Naive thymus-derived CD4-positive, alpha-beta T cell (primary cell): ENCODE measurements at places on chromosomes 11 and 22. TPM values are rescaled to one million over a fixed set of nuclear protein-coding genes. Genes with fewer than 3 reads are reported as not detected.

- H3K4me1 ChIP-seq: peaks cover 23% of the 10 kb centered on the region
- no peaks in the 10 kb centered on the region for H3K27me3 ChIP-seq
- peak overlapping the region; percentile 88 for H3K4me3 ChIP-seq
- H3K36me3 ChIP-seq: no peaks in the 10 kb centered on the region
These were observed 624 bp downstream of the CBL start for GRCh38 chr11:119206511-119207414.

- no peak overlapping the region for H3K4me3 ChIP-seq
- DNase-seq: no peak
- no peaks in the 10 kb centered on the region for H3K27me3 ChIP-seq
- no peaks in the 10 kb centered on the region for H3K36me3 ChIP-seq
- H3K4me1 ChIP-seq: no peaks in the 10 kb centered on the region
- H3K27ac ChIP-seq: no peak overlapping the region
These were observed 44.3 kb downstream of the EIF3F start for GRCh38 chr11:8031248-8032115.

GRCh38 chr11:121464352-121464946 is 11.7 kb upstream of the SORL1-AS1 start:
- peak; percentile 45 for DNase-seq
- peaks cover 97% of the 10 kb centered on the region for H3K4me1 ChIP-seq
- peak overlapping the region; percentile 23 for H3K4me3 ChIP-seq
- H3K27ac ChIP-seq: peak overlapping the region; percentile 77
- H3K27me3 ChIP-seq: no peaks in the 10 kb centered on the region

DNA sequence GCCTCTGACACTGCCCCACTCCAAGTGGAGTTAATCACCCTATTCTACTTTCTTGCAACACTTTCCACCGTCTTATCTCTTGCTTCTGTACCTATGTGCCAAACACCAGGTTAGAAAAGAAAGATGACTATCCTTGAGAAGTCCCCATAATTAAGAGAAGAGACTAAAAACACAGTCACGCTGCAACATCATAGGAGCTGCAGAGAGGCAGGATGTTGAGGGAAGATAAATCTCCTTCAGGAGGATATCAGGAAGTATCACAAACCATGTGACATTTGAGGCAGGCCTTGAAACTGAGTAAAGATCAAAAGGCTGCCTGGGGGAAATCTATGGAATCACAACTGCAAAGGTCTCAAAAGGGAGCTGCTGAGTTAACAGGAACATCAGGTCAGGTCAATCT is 24.8 kb downstream of the GAB2 start:
- no peaks in the 10 kb centered on the region for H3K27me3 ChIP-seq
- no peak overlapping the region for H3K27ac ChIP-seq
- DNase-seq: no peak
- H3K4me3 ChIP-seq: no peak overlapping the region
- H3K4me1 ChIP-seq: no peaks in the 10 kb centered on the region

DNA sequence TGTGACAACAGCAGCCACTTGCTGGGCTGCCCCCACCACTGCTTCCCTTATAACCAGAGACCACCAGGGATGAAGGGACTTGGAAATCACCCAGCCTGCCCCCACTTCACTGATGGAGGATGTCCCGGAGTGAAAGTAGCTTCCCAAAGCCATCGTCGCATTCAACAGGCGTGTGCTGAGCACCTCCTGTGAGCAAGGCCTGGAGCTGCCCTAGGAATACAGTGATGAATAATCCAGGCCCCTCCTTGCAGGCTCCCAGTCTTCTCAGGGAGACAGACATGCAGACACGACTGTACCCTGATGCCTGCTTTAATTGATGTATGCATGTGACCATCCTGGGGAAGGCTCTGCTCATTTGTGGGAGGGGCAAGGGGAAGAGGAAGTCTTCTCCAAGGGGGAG is 22.6 kb downstream of the PTPN5 start:
- no peak overlapping the region for H3K4me3 ChIP-seq
- no peak for DNase-seq
- no peaks in the 10 kb centered on the region for H3K27me3 ChIP-seq
- H3K4me1 ChIP-seq: no peaks in the 10 kb centered on the region
- no peak overlapping the region for H3K27ac ChIP-seq
- no peaks in the 10 kb centered on the region for H3K36me3 ChIP-seq

- no peaks in the 10 kb centered on the region for H3K4me1 ChIP-seq
- H3K4me3 ChIP-seq: no peak overlapping the region
- no peaks in the 10 kb centered on the region for H3K36me3 ChIP-seq
- no peaks in the 10 kb centered on the region for H3K27me3 ChIP-seq
- H3K27ac ChIP-seq: no peak overlapping the region
These were observed 230.8 kb upstream of the DDI1 start for GRCh38 chr11:103805688-103806009.

- DNase-seq: no peak
- no peaks in the 10 kb centered on the region for H3K36me3 ChIP-seq
- H3K27me3 ChIP-seq: no peaks in the 10 kb centered on the region
- H3K27ac ChIP-seq: peak overlapping the region; percentile 84
These were observed 607 bp downstream of the MRPL11 start for GRCh38 chr11:66437979-66438503.

- DNase-seq: no peak
- H3K27me3 ChIP-seq: no peaks in the 10 kb centered on the region
- peak overlapping the region; percentile 79 for H3K27ac ChIP-seq
- peak overlapping the region; percentile 98 for H3K4me3 ChIP-seq
These were observed 504 bp upstream of the ASCC2 start for GRCh38 chr22:29838599-29838956.

- H3K4me3 ChIP-seq: peak overlapping the region; percentile 31
- no peak overlapping the region for H3K27ac ChIP-seq
- H3K36me3 ChIP-seq: no peaks in the 10 kb centered on the region
These were observed 15.7 kb upstream of the IL10RA start for GRCh38 chr11:117970400-117971024.

- H3K27ac ChIP-seq: peak within 1 kb of the TSS; percentile 83
- H3K27me3 ChIP-seq: no peaks in the 10 kb centered on the region
- peak; percentile 74 for DNase-seq
- peak within 1 kb of the TSS; percentile 72 for H3K4me3 ChIP-seq
- no peaks in the 10 kb centered on the region for H3K36me3 ChIP-seq
- peaks cover 4% of the 10 kb centered on the region for H3K4me1 ChIP-seq
These were observed at the start of gene SLC29A2 for GRCh38 chr11:66371627-66372415. TSS of gene SLC29A2 (minus strand) at chr11:66371760. CDS start at chr11:66371591, 169 bp downstream.

GRCh38 chr11:8823174-8823742 is 87.7 kb upstream of the AKIP1 start:
- DNase-seq: no peak
- no peak overlapping the region for H3K4me3 ChIP-seq
- H3K27ac ChIP-seq: no peak overlapping the region
- no peaks in the 10 kb centered on the region for H3K4me1 ChIP-seq
- no peaks in the 10 kb centered on the region for H3K36me3 ChIP-seq

GRCh38 chr11:66810576-66811185 is 32.6 kb upstream of the RCE1 start:
- H3K27me3 ChIP-seq: no peaks in the 10 kb centered on the region
- H3K36me3 ChIP-seq: no peaks in the 10 kb centered on the region
- H3K27ac ChIP-seq: no peak overlapping the region
- no peak for DNase-seq

GRCh38 chr11:87722756-87723565 is 452.3 kb downstream of the RAB38 start:
- DNase-seq: no peak
- H3K4me1 ChIP-seq: no peaks in the 10 kb centered on the region
- H3K4me3 ChIP-seq: no peak overlapping the region
- H3K27me3 ChIP-seq: no peaks in the 10 kb centered on the region

DNA sequence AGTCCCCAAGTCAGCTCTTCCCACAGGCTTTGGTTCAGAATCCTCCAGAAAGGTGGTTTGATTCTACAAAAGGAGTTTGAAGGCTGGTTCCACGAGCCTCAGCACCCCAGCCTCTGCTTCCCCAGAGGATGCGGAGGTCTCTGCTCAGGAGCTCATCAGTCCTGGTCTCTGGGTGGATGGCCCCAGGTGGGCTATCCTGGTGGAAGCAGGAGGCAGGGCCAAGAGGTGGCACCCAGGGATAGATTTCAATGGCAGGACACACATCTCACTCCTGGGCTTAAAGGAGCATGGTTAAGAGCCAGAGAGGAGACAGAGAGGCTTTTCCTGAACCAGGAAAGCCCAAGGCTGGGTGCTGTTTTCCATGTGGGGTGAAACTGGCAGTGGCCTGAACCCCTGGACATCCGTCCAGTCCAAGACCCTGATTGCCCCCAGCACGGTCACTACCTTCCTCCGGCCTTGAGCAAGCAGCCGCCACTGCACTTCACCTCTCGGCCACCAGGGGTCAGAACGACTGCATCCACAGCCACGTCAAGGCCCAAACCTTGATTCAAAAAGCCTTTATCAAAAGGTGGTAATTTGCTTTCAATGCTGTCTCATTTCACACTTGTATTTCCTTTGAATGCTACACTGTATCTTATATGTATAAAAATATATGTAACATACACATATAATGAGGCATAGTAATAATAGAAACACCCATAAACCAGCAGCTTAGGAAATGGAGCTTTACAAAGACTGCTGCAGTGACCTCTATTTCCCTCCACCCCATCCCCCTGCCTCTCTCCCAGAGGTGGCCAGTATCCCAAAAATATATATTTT is 19.3 kb upstream of the FXYD2 start:
- peaks cover 9% of the 10 kb centered on the region for H3K4me1 ChIP-seq
- no peak overlapping the region for H3K27ac ChIP-seq
- H3K36me3 ChIP-seq: no peaks in the 10 kb centered on the region
- no peak overlapping the region for H3K4me3 ChIP-seq
- no peaks in the 10 kb centered on the region for H3K27me3 ChIP-seq
- peak; percentile 82 for DNase-seq

DNA sequence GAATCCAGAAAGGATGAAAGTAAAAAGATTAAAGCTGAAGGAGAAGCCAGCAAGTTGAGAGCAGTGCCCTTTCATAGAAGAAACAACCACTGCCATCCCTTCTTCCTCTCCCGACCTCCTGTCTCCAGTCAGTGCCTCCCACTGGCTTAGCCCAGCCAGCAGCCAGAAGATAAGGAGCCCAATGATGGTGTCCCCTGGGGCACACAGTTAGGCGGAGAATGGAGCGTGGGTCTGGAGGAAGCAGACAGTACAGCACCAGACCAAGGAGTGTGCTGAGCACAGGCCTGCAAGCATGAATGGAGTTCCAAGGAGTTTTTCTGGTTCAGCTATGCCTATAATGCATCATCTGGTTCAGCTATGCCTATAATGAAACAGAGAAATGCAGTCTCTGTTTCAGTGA is 54.3 kb upstream of the TNRC6B start:
- no peak for DNase-seq
- no peak overlapping the region for H3K27ac ChIP-seq
- H3K27me3 ChIP-seq: no peaks in the 10 kb centered on the region

DNA sequence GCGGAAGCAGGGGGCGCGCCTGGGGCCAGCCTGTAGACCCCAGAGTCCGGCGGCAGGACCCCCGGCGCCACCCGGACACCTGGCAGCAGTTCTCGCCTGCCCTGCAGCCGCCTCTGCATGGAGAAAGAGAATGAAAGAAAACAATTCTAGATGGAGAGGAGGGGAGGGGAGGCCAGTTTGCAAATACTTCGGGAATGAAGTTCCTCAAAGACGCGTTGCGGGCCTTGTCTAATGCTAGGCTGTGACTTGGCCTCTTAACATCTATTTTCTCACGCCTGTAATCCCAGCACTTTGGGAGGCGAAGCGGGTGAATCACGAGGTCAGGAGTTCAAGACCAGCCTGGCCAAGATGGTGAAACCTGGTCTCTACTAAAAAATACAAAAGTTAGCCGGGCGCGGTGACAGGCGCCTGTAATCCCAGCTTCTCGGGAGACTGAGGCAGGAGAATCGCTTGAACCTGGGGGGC is 2.1 kb upstream of the BARX2 start:
- no peak for DNase-seq
- H3K4me3 ChIP-seq: no peak overlapping the region
- H3K4me1 ChIP-seq: no peaks in the 10 kb centered on the region
- H3K27me3 ChIP-seq: peaks cover 12% of the 10 kb centered on the region
- H3K36me3 ChIP-seq: no peaks in the 10 kb centered on the region
- H3K27ac ChIP-seq: no peak overlapping the region

- H3K4me1 ChIP-seq: no peaks in the 10 kb centered on the region
- H3K36me3 ChIP-seq: no peaks in the 10 kb centered on the region
- H3K27me3 ChIP-seq: no peaks in the 10 kb centered on the region
- H3K4me3 ChIP-seq: no peak overlapping the region
- no peak overlapping the region for H3K27ac ChIP-seq
These were observed 74.6 kb upstream of the SEPTIN5 start for GRCh38 chr22:19639610-19640135.

DNA sequence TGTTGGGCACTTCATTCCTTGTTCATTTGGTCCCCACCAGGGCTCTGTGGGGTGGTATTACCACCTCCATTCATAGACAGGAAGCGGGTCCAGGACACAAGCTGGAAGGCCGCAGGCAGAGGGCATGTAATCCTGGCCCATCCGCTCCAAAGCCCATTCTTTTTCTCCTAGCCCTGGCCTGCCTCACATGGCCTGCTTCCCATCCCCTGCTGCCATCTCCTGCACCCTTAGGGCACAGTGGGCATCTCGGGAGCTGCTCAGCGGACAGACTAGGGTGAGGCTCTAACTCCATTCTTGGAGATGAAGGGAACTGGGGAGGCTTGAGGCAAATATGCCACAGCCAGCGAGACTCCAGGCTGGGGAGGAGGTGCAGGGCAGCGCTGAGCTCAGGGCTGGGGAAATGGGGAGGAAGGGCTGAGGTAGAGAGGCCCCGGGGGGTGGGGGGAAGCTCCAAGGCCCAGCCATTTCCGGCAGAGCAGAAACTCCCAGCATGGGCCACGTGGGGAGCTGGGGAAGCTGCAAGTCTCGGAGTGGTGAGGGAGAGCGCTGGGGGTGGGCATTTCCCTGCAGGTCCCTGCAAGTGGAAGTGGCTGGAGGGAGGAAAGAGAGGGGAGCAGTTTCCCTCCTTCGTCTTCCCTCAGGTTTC is 14.3 kb upstream of the BCL9L start:
- no peaks in the 10 kb centered on the region for H3K36me3 ChIP-seq
- H3K27me3 ChIP-seq: no peaks in the 10 kb centered on the region
- H3K4me1 ChIP-seq: peaks cover 12% of the 10 kb centered on the region
- peak; percentile 70 for DNase-seq
- H3K4me3 ChIP-seq: peak overlapping the region; percentile 38

GRCh38 chr11:73956876-73957653 is 6.2 kb downstream of the DNAJB13 start:
- H3K4me1 ChIP-seq: no peaks in the 10 kb centered on the region
- no peak overlapping the region for H3K4me3 ChIP-seq
- no peak overlapping the region for H3K27ac ChIP-seq
- no peak for DNase-seq

The SCN4B gene
- 0.13 and 0.19 TPM in 2 replicates for total RNA-seq

The GPR83 gene
- 0.05 TPM for total RNA-seq

The MPPED2 gene
- total RNA-seq: 1.3 TPM

The DHCR7 gene
- 19.6 TPM for total RNA-seq

The FLRT1 gene
- not detected in 2 replicates for total RNA-seq

The SYCE3 gene
- not detected in 2 replicates for total RNA-seq

The FZD4 gene
- total RNA-seq: not detected

The ACRV1 gene
- not detected for total RNA-seq

The SLC22A9 gene
- not detected in 2 replicates for total RNA-seq

The P2RX6 gene
- 0.10 and 0.46 TPM in 2 replicates for total RNA-seq

The COX8A gene
- 101 TPM for total RNA-seq

The MYH9 gene
- 841 and 848 TPM in 2 replicates for total RNA-seq

The GGTLC2 gene
- not detected for total RNA-seq

The HBG1 gene
- not detected for total RNA-seq

The ANO5 gene
- total RNA-seq: not detected

The OLFML1 gene
- not detected in 2 replicates for total RNA-seq

The TIMP3 gene
- 0.32 TPM for total RNA-seq
